ENCODE measurements at places on chromosomes 3 and 15.
A peak's percentile ranks its signal among the peaks of the same experiment; 100 is the strongest.

- no peaks in the 10 kb centered on the region for H3K4me1 ChIP-seq
- H3K27me3 ChIP-seq = peaks cover 18% of the 10 kb centered on the region
- no peaks in the 10 kb centered on the region for H3K36me3 ChIP-seq
- H3K27ac ChIP-seq = no peak overlapping the region
- no peak overlapping the region for H3K4me3 ChIP-seq
- peak; percentile 67 for DNase-seq
Measured at GRCh38 chr15:47196048-47196447, 521.3 kb upstream of the SEMA6D start.

- no peaks in the 10 kb centered on the region for H3K4me1 ChIP-seq
- peaks cover 3% of the 10 kb centered on the region for H3K27me3 ChIP-seq
- no peaks in the 10 kb centered on the region for H3K36me3 ChIP-seq
- H3K27ac ChIP-seq = no peak overlapping the region
- no peak for DNase-seq
Measured at GRCh38 chr3:65779390-65779789, 259.3 kb downstream of the MAGI1 start.

- H3K27me3 ChIP-seq = no peaks in the 10 kb centered on the region
- no peaks in the 10 kb centered on the region for H3K36me3 ChIP-seq
- DNase-seq = no peak
- no peak overlapping the region for H3K4me3 ChIP-seq
Measured at GRCh38 chr3:85495602-85496001, 536.8 kb downstream of the CADM2 start.

DNA sequence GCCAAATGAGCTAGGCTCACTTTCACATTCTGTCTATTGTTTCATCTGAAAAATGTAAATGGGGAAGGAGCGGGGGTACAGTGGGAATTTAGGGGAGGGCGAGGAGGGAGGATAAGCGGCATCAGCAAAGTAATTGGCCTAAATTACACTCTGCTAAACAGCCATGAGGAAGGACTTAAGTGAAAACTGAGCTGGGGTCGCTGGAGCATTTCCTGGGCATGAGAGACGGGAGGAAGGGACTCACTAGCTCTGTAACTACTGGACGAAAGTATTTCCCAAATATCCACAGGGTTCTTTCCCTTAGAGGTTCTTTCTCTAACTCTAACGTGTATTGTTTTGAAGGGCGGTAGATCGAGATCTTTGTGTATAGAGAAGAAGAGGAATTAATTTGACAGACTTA, 418.0 kb downstream of the SOX2 start:
- no peak overlapping the region for H3K27ac ChIP-seq
- no peak for DNase-seq
- H3K36me3 ChIP-seq = no peaks in the 10 kb centered on the region
- H3K27me3 ChIP-seq = no peaks in the 10 kb centered on the region

DNA sequence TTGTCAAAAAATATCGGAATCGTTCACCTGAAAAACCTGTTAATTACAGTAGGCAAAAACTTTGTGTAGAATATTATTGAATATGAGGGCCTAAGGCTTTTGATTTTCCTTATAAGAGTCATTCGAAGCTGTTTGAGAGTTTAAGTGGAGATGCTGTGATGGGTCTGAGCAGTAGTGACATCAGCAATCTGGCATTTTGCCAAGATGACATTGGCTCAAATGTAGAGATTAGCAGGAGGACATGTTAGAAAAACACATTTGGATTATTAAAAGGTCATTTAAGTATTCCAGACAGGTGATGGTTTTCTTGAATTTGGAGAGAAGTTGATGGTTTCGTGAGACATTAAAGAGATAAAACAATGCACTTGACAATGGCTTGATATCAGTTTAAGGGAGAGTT, 12.9 kb downstream of the OR5AC2 start:
- H3K4me3 ChIP-seq = no peak overlapping the region
- DNase-seq = no peak
- no peak overlapping the region for H3K27ac ChIP-seq
- peaks cover 4% of the 10 kb centered on the region for H3K27me3 ChIP-seq

DNA sequence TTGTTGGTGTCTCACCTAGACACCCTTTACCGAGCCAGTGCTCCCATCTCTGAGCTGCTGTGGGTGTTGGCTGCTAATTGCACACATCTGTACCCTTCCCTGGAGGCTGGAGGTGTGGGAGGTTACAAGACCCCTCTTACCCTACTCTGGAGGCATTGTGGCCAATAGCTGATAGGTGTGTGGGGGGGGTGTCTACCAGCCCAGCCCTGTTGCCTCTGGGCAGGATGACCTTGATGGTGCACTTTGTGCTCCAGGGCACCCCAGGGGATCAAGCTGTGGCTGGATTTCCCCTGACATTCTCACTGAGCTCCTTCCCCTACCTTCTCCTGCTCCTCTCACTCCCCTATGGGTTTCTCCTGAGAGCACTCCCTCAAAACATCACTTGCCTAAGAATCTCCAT, 104.7 kb upstream of the ADPGK start:
- H3K27me3 ChIP-seq = peaks cover 12% of the 10 kb centered on the region
- H3K4me3 ChIP-seq = no peak overlapping the region
- H3K27ac ChIP-seq = no peak overlapping the region
- H3K4me1 ChIP-seq = no peaks in the 10 kb centered on the region
- DNase-seq = no peak
- no peaks in the 10 kb centered on the region for H3K36me3 ChIP-seq

- no peak overlapping the region for H3K4me3 ChIP-seq
- no peak for DNase-seq
- peaks cover 31% of the 10 kb centered on the region for H3K36me3 ChIP-seq
- peaks cover 53% of the 10 kb centered on the region for H3K4me1 ChIP-seq
- H3K27ac ChIP-seq = peak overlapping the region; percentile 37
Measured at GRCh38 chr3:27479806-27480543, 4.2 kb downstream of the SLC4A7 start.

DNA sequence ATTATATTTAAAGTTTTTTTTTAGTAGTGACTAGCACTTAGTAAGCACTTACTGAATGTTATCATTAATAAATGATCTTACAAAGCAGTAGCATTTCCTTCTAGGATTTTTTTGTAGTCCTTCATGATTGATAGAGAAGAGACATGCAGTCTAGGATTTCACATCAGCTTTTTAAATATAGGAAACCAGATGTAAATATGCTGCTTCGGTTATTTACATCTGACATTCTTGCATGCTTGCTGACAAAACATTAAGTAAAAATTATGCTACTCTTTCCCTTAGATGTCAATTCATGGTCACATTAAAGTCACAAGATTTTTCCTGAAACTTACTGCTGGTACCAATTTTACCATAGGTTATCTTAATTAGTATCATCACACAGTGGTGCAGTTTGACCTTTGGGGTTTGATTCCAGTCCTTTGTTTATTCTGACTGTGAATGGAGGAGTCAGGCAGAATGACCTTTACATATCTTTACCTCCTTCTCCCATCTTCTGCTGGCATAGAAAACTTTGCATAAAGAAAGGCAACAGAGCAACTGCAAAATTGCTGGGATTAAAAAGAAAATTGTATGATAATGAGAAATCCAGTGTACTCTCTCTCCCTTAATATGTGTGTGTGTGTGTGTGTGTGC, 286.5 kb downstream of the LPP start:
- H3K4me3 ChIP-seq = no peak overlapping the region
- DNase-seq = no peak
- peaks cover 14% of the 10 kb centered on the region for H3K36me3 ChIP-seq
- no peak overlapping the region for H3K27ac ChIP-seq
- H3K4me1 ChIP-seq = peaks cover 38% of the 10 kb centered on the region

- no peak overlapping the region for H3K27ac ChIP-seq
- H3K4me3 ChIP-seq = no peak overlapping the region
- H3K4me1 ChIP-seq = no peaks in the 10 kb centered on the region
- DNase-seq = no peak
- H3K36me3 ChIP-seq = no peaks in the 10 kb centered on the region
Measured at GRCh38 chr15:48472756-48473155, 141.5 kb downstream of the DUT start.

- H3K4me3 ChIP-seq = no peak overlapping the region
- no peaks in the 10 kb centered on the region for H3K27me3 ChIP-seq
- no peak overlapping the region for H3K27ac ChIP-seq
- no peaks in the 10 kb centered on the region for H3K4me1 ChIP-seq
- no peak for DNase-seq
Measured at GRCh38 chr3:129326138-129326537, 47.5 kb downstream of the HMCES start.

DNA sequence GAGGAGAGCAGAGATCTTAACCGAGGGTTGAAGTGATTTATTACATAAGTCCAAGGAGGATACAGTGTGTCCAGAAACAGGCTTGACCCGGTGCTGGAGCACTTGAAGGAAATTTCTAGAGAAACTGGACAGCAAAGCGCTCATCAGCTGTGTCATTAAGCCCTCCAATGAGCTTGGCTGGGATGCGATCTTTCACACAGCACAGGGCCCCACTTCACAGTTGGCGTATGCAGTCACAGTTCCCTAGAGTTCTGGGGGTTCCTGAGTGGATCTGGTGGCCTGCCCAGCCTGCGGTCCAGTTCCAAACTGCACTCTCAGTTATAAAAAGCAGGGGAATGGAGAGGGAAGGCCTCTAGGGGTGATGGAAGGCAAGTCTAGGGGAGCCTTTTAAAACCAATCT, 13.6 kb downstream of the ST8SIA2 start:
- no peak overlapping the region for H3K4me3 ChIP-seq
- no peak overlapping the region for H3K27ac ChIP-seq
- no peak for DNase-seq

Data from activated naive CD4-positive, alpha-beta T cell treated with anti-CD3 and anti-CD28 coated beads for 36 hours (primary cell).